Foreskin keratinocyte (primary cell): ENCODE measurements at places on chromosomes 2 and 18. TPM values are rescaled to one million over a fixed set of nuclear protein-coding genes. Genes with fewer than 3 reads are reported as not detected.

PRKCE gene
- 0.56 and 0.93 TPM in 2 replicates for polyA plus RNA-seq

- DNase-seq: no peak
Observed at GRCh38 chr18:65487569-65487968, 263.2 kb upstream of the CDH7 start.

DNA sequence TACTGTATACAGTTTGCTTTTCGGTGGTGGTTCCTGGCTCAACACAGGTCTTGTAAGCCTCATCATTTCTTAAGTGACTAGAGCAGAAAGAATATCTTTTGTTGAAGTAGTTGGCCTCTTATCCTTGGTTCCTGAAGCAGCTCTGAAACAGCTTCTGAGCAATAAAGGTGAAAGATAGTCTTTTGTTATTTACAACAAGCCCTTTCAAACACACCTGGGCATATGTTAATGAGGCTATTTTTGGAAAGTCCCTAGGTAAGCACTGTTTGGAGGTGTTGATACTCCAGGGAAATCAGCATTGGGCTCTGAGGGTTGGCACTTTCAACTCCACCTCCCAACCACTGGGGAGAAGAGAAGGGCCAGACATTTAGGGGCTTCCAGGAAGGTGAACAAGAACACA is 211.0 kb downstream of the MCFD2 start:
- no peak for DNase-seq

GRCh38 chr2:240457223-240458043 is 22.0 kb downstream of the GPC1 start:
- no peak for DNase-seq

DNA sequence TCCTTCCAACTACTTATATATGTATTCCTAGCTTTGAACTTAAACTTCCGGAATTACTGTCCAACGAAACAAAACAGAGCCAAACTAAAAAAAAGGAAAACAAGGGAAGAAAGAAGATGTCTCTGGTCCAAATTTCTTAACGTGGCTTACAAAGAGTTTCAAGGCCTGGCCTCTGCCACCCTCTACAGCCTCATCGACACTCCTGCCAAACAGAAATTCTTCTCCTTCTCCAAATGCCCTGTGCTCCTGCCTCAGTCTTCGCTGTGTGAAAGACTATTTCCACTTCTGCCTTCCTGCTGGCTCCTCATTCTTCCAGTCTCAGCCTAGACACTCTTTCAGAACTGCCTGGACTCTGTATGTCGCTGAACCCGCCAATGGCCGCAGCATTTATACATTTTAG is 249.2 kb downstream of the TXNL1 start:
- DNase-seq: no peak

DNA sequence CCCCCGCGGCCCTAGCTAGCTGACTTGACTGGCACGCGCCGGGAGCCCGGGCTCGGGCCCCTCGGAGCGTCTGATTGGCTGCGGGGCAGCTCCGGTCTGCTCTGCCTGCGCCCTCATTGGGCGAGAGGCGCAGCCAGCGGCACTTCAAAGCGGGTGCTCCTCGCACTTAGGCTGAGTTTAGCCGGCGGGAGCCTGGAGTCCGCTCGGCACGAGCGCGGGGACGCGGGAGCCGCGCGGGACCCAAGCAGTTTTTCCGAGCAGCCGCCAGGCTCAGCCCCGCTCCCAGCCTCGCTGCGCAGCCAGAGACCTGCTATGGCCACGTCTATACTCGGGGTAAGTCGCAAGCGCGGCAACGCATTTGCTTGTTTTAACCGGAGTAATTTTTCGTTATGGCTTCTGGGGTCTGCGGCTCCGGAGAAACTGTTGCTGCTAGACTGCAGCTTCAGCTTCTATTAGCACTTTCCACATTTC is at the start of gene SP9:
SP9 (plus strand) TSS at position 174 of the 471 bp plus-strand sequence; CDS start at position 313, 139 bp downstream.
- DNase-seq: no peak

- no peak for DNase-seq
Observed at GRCh38 chr2:46800625-46801349, 114.8 kb downstream of the MCFD2 start.

DNA sequence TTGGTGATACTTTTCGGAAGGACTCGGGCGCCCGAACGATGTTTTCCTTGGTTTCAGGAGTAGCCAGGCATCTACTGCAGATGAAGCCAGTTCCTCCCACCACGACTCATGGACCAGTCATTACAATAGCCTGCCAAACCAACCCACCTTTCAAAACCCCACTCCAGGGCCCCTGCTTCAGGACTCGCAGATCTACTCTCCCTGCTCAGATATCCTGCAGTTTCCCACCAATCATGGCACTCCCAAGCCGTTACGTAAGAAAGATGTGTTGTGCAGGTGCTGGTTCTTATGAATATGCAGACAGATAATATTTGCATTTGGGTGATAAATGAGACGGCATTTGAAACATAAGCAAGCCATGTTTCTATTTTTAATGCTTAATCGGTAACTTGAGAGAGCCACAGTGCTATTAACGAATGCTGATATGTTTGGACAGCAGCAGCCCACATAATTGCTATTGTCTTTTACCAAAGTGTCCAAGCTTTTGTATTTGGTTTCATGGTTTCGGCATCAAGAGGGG is 3.5 kb upstream of the CYS1 start:
- DNase-seq: no peak

GRCh38 chr2:25056098-25056821 is 14.4 kb downstream of the EFR3B start:
- no peak for DNase-seq

NR4A2 gene
- 0.17 and 0.30 TPM in 2 replicates for polyA plus RNA-seq

DNA sequence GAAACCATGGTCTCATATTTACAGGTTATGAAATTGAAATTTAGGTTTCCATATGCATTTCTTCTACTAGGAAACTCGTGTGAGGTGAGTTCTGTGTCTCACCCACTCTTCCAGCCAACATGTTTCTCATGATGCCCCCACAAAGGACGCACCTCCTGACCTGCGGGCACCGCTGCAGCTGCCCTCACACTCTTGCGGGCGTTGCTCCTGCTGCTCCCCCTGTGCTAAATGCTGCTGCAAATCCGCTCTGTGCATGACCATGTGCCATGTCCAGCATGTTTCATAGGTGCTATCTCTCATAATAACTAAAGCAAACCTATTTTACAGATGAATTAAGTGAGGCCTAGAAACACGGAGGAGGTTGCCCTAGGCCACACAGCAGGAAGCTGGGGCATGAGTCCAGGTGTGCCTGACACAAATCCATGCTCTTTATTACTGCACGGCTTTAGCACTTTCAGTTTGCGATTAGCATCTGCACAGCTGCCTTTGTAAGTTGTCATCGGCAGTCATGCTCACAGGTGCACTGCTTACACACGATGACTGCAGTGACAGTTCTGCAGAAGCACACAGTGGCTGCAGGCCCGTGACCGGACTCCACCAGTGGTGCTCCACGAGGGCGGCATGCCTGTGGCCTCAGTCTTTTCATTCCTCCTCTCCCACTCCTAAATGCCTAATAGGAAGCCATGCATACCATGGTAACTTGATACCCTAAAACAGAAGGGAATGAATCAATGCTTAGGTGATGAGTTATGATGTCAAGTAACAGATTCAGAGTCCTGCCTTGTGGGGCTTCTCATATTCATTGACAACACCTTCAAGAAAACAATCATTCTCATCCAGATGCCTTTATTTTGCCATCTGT is 14.9 kb upstream of the GALR1 start:
- no peak for DNase-seq

DNA sequence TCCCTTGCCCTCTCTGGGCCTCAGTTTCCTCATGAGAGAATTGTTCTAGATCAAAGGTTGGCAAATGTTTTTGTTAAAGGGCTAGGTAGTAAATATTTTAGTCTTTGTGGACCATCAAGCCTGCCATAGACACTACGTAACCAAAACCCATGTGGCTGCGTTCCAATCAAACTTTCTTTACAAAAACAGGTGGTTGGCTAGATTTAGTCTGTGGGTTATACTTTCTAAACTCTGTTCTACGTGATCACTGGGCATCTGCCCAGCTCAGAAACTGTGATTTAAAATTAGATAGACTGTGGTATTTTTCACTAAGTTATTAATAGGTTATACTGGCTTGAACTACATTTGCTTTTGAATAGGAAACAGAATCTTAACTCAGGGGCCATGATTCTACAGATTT is 149.8 kb upstream of the DCC start:
- DNase-seq: no peak

DNA sequence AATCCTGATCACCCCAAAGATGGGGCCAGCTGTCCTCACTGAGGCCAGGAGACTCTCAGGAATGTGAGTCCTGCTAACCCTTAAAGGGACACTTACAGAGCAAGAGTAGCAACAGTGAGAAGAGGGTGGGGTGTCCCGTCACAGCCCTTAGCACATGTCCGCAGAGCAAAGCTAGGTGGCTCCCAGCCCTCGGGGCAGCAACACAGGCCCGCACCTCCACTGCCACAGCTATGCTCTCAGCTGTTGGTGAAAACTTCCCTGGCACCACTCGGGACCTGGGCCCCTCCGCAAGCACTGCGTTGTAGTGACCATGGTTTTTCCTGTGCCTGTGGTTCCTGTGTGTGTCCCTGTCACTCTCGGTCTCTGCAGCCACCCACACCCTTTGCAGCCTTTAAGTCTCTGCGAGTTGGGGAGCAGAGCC is 76.4 kb upstream of the UXS1 start:
- DNase-seq: no peak

DNA sequence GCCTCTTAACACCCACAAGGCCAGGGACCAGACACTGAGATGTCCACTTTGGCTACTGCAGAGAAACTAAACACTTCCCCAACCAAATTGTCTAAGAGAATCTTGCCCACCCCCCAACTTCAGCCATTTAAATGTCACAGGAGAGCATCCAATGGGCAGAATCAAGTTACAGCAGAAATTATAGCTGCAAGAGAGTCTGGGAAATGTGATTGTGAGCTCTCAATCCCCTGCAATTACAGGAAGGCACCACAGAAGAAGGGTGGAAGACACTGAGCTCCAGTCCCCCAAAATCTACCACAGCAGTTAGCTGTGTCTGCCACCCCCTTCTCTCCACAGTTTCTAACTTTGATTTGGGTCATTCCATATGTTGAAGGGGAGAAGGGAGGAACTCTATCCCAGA is 103.5 kb upstream of the ATL2 start:
- DNase-seq: no peak

DNA sequence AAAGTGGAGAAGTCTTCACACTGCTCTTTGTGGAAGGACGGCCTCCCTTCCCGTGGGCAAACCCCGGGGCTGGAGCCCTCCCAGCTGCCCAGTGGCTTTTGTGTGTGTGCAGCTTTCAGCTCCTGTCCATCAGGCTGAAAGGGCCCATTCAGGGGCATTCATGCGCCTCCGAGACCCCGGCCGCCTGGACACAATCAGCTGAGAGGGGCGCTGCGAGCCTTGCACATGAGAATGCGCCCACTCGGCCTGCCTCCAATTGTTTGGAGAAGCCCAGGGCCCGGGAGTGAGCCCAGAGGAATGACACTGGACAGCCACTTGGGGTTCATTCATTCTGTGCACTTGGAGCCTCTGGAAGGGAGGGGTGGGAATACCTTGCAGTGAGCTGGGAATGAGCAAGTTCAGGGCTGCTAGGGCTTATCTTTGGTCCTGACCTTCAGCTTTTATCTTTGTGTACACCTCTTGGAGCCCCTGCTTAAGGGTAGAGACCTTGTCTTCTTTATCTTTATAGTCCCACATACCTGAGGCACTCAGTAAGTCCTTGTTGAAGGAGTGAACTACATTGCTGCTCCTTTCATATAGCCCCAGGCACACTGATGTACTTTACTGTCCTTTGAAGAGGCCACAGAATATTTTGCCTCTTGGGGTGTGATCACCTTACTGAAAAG is 56.5 kb downstream of the TCF7L1 start:
- no peak for DNase-seq

GRCh38 chr2:69100220-69100723 is 87.3 kb downstream of the ANTXR1 start:
- DNase-seq: no peak

HOXD8 gene
- 7.0 and 9.7 TPM in 2 replicates for polyA plus RNA-seq

GRCh38 chr2:88671786-88672427 is 19.6 kb upstream of the RPIA start:
- DNase-seq: peak; percentile 35

DNA sequence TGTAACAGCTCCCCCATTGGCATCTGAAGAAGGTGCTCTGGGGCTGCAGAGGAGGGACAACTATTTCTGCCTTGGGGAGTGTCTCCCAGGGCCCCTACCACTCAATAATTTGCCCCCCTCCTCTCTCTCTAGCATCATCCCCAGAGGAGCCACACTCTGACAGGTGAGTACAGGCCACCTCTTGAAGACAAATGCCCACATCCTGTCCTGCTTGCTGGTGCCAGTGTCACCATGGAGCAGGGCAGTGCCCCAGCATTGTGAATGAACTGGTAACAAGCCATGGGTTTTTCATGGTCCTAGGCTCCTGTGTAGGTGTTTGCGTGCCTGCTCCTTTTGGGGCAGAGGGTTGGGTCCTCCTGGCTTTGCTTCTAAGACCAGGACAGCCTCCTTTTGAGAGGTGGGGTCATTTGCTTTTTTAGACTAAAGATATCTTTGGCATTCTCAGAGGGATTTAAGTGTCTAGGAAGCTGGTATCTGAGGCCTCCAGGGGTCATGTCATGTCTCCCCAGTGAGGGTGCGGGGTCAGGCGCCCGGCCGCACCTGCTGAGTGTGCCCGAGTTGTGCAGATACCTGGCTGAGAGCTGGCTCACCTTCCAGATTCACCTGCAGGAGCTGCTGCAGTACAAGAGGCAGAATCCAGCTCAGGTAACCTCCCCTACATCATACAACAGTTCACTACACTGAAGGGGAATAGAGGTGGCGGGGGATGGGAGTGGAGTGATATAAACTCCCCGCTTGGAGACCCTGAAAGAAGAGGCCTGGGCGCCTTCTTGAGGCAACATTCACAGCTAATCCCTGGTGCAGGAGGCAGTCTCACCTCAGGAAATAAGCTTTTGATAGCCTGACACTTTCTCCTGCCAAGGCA is 1.8 kb downstream of the RETREG2 start:
- DNase-seq: no peak

GRCh38 chr2:120526047-120526562 is 180.2 kb downstream of the INHBB start:
- DNase-seq: no peak

GRCh38 chr2:162058973-162059668 is 14.9 kb downstream of the DPP4 start:
- DNase-seq: no peak

ABCG5 gene
- not detected in 2 replicates for polyA plus RNA-seq

DNA sequence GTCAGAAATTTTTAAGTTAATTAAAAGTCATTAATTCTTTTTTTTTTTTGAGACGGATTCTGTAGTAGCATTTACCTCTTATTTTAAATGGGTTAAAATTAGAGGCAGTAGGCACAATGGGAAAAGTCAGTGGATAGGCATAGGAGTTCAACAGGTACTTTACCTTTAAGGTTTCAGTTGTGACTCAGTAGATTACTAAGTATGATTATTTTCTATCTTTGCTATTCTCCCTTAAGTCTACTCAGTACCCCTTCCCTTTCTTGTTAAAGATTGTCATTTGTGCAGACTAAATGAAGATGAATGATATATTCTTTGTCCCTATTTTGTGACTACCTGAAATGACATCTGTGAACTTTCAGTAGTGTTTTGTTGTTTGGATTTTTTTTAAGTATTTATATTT is 19.7 kb downstream of the CCNYL1 start:
- no peak for DNase-seq

AQP4 gene
- polyA plus RNA-seq: not detected in 2 replicates

TYMS gene
- polyA plus RNA-seq: 75.9 and 127 TPM in 2 replicates

C2orf78 gene
- polyA plus RNA-seq: not detected in 2 replicates

- no peak for DNase-seq
Observed at GRCh38 chr2:1739961-1740715, 4.2 kb downstream of the PXDN start.
